ENCODE measurements at places on chromosomes 3 and 15.

GRCh38 chr3:15269091-15269989, 63.0 kb downstream of the SH3BP5 start:
- peak; percentile 78 for DNase-seq

- no peak for DNase-seq
Measured at GRCh38 chr3:39166134-39166710, 12.8 kb upstream of the CSRNP1 start.

GRCh38 chr15:92878593-92879053, 21.5 kb upstream of the CHD2 start:
- DNase-seq, result no peak

DNA sequence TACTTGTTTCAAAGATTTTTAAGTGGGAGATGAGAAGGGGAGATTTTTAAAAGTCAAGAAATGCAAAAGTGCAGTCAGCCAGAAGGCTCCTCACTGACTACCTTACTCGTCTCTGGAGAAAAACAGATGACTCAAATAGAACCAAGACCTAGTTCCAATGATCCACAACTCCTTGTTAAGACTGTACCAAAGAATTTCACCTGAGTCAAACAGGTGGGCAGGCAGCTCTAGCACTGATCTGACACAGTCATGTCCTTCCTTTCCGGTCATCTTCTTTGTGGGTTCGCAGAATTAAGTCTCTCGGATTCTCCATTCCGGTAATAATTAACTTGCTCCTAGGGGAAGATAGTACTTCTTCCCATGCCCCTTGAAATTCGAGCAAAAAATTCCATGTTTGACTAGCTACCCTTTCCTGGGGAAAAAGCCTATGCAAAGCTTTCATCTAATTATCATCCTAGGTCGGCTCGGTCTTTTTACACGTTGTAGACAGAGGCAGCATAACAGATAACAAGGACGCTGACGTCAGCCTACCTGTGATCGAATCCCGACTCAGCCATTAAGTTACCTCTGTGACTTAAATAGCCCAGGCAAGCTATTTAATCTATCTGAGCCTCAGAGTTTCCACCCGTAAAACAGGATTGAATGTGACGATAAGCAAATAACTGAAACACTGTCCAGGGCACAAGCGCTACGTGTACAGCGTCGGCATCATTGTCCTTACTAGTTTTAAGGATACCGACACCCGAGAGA, 758 bp downstream of the SELENOK start:
- DNase-seq, result peak; percentile 41

GRCh38 chr3:13621381-13622221, 72.7 kb downstream of the FBLN2 start:
- DNase-seq, result no peak

DNA sequence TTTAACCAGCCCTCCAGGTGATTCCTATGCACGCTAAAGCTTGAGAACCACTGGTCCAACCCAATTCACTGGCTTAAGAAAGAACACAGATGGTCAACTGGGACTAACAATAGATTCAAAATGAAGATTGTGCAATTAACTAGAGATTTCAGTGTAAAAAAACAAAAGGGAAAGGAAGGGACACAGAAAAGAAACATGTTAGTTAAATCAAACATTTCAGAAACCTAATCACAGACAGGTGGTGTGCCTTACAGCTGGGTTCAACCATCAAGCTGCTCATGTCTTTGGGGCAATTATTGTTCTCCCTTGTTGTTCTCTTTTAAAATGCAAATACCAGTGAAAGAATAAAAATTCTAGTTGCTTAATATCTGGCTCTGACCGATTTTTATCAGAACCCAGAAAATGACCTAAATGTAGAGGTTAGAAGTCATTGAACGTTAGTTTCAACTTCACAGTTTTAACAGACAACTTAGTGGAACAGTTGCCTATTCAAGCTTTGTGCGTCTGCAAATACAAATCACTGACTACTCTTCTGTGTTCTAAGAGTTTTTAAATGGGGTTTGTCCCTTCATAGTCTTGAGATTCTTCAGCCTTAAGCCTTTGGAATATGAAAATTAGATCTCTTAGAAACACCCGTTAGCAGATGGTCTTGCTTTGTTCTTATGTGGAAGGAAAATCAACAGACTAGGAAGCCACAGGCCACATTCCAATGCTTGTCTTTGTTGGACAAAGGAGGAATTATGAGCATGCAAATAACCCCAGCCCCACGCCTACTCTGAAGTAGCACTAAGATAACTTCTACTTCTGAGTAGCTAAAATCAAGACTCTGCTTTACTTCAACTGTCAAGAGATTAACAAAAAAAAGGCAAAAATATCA, 223.4 kb downstream of the ATP8B4 start:
- no peak for DNase-seq

DNA sequence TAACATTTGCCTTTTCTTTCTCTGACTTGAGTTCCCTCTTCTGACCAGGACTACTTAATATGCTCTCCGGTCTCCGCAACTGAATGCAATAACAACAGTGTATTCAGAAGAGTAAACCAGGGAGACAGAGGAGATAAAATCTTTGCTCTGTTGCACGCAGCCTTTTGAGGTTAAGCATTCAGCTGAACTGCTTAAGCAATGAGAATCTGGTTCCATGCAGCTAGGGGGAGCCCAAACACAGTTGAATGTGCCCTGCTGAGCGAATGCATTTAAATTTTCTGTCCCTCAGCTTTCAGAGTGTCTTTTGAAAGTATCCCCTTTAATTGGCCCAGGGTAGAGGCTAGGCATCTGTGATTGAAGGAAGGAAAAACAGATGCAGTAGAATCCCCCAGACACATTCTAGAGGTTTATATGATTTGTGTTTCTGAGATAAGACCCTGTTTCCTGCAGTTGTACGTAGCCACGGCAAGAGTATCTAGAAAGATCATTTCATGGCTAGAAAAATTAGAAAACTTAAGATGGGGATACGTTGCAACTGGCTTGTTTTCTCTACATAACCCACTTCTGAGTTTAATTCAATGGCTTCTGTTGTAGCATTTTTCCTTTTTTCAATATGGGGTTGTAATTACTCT, 309.6 kb downstream of the TUSC7 start:
- no peak for DNase-seq

- DNase-seq, result peak; percentile 87
Measured at GRCh38 chr3:11770477-11771391, 76.0 kb downstream of the TAMM41 start.

DNA sequence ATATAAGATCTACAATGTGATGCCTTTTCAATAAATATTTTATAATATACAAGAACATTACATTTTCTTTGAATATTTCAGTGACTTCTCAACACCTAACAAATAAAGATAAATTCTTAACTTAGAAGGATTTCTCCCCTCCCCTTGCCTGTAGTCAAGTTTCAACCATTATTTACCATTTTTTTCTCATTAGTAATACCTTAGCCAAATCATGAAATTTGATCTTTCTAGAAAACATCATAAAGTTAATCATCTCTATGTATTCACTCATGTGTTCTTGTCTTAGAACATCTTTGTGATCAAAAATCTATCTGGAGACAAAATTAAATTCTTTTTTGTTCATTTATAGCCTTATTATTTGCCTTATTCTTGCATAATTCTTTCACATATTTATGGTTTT, 1201.8 kb upstream of the EPHA6 start:
- DNase-seq, result no peak

GRCh38 chr3:119427669-119428068, 35.7 kb downstream of the TMEM39A start:
- DNase-seq, result no peak

DNA sequence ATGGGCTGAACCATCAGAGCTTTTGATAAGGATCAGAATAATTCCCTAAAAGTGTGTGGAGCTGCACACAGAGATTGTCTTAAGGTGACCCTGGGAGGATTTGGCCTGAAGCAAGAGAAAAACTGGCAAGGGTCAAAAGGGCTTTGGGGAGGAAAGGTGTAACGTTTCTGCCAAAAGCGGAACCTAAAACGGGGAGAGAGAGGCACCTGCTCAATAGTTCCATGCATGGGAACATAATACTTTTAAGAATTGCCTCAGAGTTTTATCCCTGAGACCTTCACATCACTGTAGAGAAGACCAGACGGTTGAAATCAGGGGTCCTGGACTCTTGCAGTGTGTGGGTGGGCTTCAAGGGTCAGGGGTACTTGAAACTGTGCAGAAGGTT, 5.9 kb downstream of the ZNF710 start:
- no peak for DNase-seq

GRCh38 chr15:58555162-58556027, 123.6 kb downstream of the LIPC start:
- DNase-seq, result no peak

- no peak for DNase-seq
Measured at GRCh38 chr3:36524560-36524959, 144.3 kb downstream of the STAC start.

DNA sequence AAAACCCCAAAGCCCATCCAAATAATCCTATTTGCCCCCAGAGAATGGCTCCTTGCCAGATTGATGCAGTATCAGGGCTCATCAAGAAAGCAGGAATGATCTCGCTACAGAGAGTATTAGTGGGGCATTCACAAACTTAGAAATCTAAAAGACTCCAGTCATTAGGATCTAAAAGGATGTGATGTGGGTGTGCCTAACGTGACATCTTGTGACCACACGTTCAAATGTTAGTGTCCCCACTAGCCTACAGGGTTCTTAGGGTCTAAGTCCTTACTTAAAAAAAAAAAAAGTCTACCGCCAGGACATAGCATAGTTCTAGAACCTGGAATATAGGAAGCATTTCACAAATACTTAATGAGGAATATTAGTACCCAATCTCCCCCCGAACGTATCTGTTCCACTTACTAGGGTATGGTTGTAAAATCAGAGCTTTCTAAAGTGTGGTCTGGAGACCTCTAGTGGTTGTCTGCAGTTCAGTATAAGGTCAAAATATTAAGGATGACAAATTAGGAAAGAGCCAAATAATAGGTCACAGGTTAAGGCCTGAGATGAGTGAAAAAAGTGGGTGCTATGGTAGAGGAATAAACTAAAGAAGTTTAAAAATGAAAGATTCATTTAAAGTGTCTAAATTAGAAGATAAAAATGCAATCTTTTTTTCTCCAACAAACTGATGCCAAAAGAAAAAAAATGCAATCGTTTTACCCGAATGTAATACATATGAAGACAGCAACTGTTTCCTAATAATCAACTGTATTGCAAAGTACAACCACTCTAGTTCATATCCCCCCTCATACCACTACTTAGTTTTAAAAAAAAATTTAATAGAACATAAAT, 4.2 kb upstream of the CHRM5 start:
- peak; percentile 12 for DNase-seq

GRCh38 chr3:129213238-129213637, 29.5 kb upstream of the CNBP start:
- no peak for DNase-seq

- DNase-seq, result no peak
Measured at GRCh38 chr3:167978071-167978470, 117.7 kb downstream of the GOLIM4 start.

GRCh38 chr3:62956411-62956810, 81.2 kb upstream of the CADPS start:
- no peak for DNase-seq

GRCh38 chr3:195201295-195201694, 69.7 kb downstream of the XXYLT1 start:
- DNase-seq, result no peak

- DNase-seq, result no peak
Measured at GRCh38 chr3:45644791-45645201, 44.4 kb upstream of the SACM1L start.

- no peak for DNase-seq
Measured at GRCh38 chr15:70147778-70148177, 50.1 kb upstream of the TLE3 start.

DNA sequence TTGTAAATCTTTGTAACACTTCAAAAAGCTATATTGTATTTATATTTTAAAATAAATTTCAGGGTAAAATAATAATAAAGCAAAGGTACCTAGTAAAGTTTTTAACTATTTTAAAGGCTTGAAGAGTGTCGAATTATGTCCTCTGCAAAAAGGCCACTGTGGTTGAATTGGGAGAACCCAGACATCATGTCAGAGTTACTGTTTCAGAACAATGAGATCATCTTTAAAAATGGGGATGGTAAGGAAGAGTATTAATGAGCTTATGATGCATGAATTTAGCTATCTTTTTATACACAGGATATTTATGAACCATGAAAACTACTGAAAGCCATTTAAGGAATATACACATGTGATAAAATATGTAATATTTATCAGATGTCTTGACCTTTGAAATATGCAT, 26.3 kb downstream of the KCNMB3 start:
- DNase-seq, result no peak

DNA sequence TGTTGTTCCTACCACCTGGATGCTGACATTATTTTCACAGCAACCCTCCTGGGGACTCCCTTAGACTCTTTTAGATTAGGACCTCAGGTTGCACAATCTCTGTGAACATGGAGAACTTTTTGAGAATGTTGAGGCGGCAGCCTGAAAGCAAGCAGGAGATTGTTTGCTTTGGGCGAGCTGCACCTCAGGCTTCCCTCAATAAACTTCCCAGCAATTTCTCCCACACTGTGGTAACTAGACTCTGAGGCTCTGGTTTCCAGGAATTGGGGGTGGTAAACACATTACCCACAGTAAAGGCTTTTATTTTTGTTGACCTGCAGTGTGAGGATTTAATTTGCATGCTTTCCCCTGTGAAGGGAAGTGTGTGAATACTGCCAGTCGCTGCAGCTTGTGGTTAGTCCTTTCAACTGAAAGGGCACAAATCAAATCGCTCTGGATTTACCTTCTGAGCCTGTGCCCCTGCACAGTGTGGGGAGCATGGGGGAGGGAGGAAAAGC, 35.2 kb upstream of the SIAH2 start:
- no peak for DNase-seq
